CD4-positive, alpha-beta T cell (primary cell): ENCODE measurements at places on chromosomes 7 and 10.

- no peak for DNase-seq
These were observed 21.4 kb downstream of the PRKAR2B start for GRCh38 chr7:107065929-107066247.

GRCh38 chr10:63264617-63265221 lies 131.6 kb downstream of the NRBF2 start:
- DNase-seq, result no peak

GRCh38 chr10:49748006-49748405 lies 14.1 kb downstream of the OGDHL start:
- no peak for DNase-seq

- DNase-seq, result no peak
These were observed 22.6 kb downstream of the HSPA12A start for GRCh38 chr10:116719804-116720203.

DNA sequence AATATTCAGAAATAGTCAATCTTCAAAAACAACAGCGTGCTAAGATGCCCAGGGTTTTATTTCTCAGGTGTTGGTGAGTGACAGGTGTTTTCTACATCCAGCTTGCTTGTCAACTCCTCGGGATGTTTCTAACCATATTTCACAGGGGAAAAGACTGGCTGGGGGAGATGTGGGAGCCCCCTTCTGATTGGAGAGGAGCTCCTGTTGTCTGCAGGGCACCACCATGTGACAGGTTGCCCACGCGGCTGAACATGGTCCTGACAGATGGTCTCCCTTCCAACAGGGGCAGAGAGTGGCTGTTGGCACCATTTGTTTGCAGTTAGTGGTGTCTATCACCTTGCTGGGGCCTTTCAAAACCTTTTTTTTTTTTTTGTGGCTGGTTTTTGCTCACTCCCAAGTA lies 16.5 kb upstream of the GPR26 start:
- DNase-seq, result no peak

GRCh38 chr7:5397736-5398135 lies 25.9 kb downstream of the TNRC18 start:
- DNase-seq, result no peak

GRCh38 chr10:68332259-68333057 lies at the start of gene PBLD:
Gene PBLD (minus strand): TSS chr10:68332928. CDS start chr10:68306844, 26,084 bp downstream.
- peak; percentile 80 for DNase-seq
